ENCODE measurements at places on chromosomes 12 and 14. TPM values are rescaled to one million over a fixed set of nuclear protein-coding genes. Genes with fewer than 3 reads are reported as not detected.

DNA sequence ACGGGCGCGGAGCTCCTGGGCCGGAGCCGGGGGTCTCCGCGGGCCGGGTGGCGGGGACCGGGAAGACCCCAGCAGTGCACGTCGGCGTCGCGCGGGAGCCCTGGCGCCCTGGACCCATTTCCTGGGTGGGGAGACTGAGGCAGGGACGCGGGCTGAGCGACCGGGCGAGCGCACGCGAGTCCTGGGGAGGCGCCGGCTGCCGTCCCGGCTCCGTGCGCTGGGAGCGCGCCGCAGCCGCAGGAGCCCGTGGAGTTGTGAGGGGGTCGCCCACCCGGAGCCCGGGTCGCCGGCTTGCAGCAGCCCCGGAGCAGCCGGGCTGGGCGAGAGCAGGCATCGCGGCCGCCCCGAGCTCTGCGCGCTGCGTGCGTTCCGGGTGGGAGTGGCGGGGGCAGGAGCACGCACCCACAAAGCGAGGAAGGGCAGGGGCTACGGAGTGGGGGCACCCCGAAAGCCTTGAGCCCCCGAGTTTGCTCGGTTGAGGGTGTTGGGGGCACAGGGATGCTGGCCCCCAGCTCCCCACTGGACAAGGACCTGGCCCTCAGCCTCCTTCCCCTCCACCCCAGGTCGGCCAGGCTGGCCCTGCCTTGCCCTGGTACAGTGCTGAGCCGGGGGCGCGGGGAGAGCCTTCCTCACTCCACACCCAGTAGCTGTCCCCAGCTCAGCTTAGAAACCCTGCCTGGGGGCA lies 620 bp downstream of the MMP17 start:
- peak; percentile 58 for DNase-seq

GRCh38 chr12:43286986-43287385 lies 265.0 kb downstream of the ADAMTS20 start:
- DNase-seq, result no peak

DNA sequence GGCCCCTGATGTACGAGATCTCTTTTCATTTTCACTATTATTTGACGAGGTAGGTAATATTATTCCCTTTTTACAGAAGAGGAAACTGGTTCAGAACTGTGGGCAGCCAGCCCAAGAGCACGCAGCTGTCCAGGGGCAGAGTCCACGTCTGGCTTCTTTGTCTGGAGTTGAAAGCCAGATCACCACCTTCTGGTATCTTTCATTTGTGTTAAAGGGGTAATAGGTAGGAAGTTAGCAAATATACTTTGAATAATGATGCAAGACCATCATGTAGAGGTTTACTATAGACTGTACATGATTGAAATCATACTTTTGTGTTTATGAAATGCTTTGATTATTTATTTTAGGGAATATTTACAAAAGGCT lies 144.1 kb upstream of the AMIGO2 start:
- DNase-seq, result peak; percentile 32

- no peak for DNase-seq
Observed at GRCh38 chr14:104984056-104984894, 1.3 kb upstream of the CLBA1 start.

GRCh38 chr12:124543052-124543589 lies 24.3 kb downstream of the NCOR2 start:
- DNase-seq, result peak; percentile 59

GRCh38 chr14:98189944-98190343 lies 1082.1 kb downstream of the BCL11B start:
- DNase-seq, result no peak

GRCh38 chr14:100383727-100384158 lies 60.6 kb downstream of the SLC25A47 start:
- DNase-seq, result peak; percentile 70

GRCh38 chr12:107337346-107338095 lies 244.2 kb upstream of the CRY1 start:
- DNase-seq, result no peak

DNA sequence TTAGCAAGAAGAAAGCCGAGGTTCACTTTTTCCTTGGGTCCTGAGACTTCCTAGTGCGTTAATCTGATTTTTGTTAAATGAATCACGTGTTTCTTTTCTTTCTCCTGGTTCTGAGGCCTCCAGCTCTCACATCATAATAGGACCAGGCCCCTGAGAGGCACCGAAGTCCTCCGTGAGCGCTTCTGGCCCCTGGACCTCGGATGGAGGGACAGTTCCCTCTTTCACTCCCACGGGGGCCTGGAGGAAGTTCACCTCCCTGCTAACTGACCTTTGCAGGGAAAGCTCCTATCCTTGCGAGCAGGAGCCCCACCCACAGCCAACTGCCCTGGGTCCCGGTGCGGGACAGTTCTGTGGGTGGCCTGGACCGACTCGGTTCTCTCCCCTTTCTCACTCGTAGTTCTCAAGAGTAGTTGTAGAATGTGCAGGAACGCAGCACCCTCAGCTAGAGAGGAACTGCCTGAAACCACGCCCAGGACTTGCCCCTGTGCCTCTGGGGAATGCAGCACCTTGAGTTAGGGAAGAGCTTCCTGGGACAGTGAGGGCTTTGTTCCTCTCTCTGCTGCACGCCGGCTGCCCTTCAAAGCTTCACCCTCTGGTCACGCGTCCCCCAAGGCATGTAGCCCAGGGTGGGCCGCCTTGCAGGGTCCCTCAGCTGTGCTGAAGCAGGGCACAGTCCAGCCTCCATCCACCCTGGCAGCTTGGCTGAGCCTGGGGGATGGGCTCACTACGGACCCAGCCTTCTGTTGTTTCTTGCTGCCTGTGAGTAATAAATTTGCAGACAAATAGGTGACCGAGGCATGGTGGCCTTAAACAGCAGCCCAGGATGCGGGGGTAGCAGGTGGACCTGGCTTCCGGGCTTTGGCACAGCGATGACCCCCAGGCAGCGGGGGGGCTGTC lies 264.6 kb downstream of the ADGRD1 start:
- DNase-seq, result peak; percentile 79

GRCh38 chr14:72888192-72888591 lies 5.7 kb downstream of the DPF3 start:
- no peak for DNase-seq

GRCh38 chr12:42892702-42893551 lies 303.4 kb upstream of the PRICKLE1 start:
- DNase-seq, result no peak

GRCh38 chr12:52372216-52373154 lies 5.2 kb upstream of the KRT85 start:
- peak; percentile 77 for DNase-seq

GRCh38 chr14:74658535-74659131 lies 46.6 kb upstream of the LTBP2 start:
- no peak for DNase-seq

DNA sequence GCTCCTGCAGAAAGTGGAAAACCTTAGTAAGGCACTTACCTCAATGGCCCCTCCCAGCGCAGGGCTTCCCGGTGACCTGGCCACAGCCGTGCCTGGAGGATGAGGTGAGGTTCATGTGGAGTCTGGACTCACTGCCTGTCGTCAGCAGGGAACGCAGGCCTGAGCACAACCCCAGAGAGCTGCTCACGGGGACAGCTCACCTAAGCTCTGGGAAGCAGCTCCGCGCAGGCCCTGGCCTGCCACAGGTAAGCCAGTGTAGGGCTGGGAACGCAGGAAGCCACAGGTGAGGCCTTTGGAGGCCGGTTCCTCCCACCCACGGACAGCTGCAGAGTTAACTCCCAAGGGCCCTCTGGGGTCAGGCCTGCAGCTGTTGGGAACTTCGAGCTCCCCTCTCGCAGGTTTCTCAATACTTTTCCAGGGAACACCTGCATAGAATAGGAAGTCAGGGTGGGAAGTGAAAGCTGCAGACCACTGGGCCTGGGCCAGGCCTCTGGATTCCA lies 32.7 kb downstream of the ANAPC7 start:
- DNase-seq, result no peak

DNA sequence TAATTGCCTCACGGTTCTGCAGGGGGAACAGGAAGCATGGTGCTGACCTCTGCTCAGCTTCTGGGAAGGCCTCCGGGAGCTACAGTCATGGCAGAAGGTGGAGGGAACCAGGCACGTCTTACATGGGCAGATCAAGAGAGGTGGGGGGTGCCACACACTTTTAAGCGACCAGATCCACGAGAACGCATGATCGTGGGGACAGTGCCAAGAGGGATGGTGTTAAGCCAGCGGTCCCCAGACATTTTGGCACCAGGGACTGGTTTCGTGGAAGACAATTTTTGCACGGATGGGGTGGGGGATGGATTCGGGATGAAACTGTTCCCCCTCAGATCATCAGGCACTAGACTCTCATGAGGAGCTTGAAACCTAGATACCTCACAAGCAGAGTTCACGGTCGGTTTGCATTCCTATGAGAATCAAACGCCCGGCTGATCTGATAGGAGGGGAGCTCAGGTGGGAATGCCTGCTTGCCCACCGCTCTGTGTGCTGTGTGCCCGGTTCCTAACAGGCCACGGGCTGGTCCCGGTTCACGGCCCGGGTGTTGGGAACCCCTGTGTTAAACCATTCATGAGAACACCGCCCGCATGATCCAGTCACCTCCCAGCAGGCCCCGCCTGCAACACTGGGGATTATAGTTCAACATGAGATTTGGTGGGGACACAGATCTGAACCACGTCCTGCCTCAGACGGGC lies 96.9 kb downstream of the ADGRD1 start:
- DNase-seq, result no peak

DNA sequence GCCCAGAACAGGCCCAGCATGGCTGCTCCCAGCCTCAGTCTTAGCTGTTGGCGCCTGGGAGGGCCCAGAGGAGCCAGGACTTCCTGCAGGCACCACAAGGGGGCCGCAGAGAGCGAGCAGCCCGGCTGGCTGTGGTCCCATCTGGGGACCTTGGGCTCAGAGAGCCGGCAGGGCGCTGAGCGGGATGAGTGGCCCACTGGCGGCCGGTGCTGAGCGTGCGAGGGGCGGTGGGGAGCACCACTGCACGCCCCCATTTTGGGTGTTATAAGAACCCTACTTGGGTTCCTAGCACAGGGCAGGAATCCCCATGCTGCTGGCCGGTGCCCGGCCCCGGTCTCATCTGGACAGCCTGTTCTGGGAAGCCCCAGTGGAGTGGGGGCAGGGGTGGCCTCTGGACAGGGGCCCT lies 25.9 kb upstream of the CRIP2 start:
- DNase-seq, result peak; percentile 76

- DNase-seq, result no peak
Observed at GRCh38 chr14:23831596-23831995, 122.0 kb upstream of the DHRS4 start.

GRCh38 chr14:57657487-57657886 lies 163.8 kb upstream of the CCDC198 start:
- DNase-seq, result no peak

- no peak for DNase-seq
Observed at GRCh38 chr14:69345402-69345801, 52.7 kb downstream of the ERH start.

DNA sequence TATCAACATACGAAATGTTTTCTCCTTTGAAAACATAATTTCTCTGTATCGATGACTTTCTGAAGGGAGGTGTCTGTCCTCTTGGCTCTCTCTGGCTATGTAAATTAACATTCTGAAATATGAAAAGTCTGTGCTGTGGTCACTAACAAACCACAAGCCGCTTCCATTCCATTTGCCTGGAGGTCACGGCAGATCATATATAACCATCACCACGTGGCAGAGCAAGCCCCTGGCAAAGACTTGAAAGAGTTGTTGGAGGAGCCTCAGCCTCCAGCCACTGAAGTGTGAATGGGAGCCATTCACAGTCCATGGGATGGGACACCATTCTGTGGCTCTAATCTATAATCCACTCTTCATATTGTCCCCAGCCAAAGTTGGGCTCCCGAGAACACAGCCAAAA lies 39.6 kb downstream of the CDKL1 start:
- DNase-seq, result no peak

- DNase-seq, result no peak
Observed at GRCh38 chr14:89309670-89310177, 107.3 kb downstream of the FOXN3 start.

- DNase-seq, result no peak
Observed at GRCh38 chr12:21324551-21324950, 10.2 kb downstream of the SLCO1A2 start.

PROX2 gene
- not detected for total RNA-seq

IRAK3 gene
- 7.8 TPM for total RNA-seq

ENDOU gene
- 0.42 TPM for total RNA-seq

NANOG gene
- not detected for total RNA-seq

CLEC1A gene
- total RNA-seq, result not detected

BHLHE41 gene
- total RNA-seq, result 54.1 TPM

KRT83 gene
- total RNA-seq, result not detected

All from Calu3 (cell line).